GM13977 (cell line): ENCODE measurements at places on chromosomes 3 and 15.

DNA sequence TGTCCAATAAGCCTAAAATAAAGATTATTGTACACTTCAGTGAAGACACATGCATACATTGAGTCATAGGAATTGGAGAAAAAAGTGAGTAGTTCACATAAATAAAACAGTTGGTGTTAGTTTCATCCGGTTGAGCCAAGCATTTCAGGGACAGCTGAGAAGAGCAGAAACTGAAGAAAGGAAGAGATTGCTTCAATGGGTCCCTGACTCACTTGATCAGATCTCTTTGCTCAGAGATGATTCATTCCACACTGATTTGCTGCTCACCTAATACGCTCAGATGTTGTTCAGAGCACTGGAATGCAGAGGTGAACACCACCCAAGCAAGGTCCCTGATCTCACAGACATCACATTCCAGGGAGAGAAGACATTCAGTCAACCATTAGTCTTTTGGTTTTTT lies 93.7 kb downstream of the RAD18 start:
- DNase-seq = no peak

- DNase-seq = peak; percentile 59
Observed at GRCh38 chr3:44114142-44114541, 127.5 kb upstream of the TOPAZ1 start.

GRCh38 chr3:178048768-178049167 lies 487.5 kb upstream of the KCNMB2 start:
- DNase-seq = no peak

GRCh38 chr3:111794711-111795110 lies 64.4 kb upstream of the PHLDB2 start:
- no peak for DNase-seq

DNA sequence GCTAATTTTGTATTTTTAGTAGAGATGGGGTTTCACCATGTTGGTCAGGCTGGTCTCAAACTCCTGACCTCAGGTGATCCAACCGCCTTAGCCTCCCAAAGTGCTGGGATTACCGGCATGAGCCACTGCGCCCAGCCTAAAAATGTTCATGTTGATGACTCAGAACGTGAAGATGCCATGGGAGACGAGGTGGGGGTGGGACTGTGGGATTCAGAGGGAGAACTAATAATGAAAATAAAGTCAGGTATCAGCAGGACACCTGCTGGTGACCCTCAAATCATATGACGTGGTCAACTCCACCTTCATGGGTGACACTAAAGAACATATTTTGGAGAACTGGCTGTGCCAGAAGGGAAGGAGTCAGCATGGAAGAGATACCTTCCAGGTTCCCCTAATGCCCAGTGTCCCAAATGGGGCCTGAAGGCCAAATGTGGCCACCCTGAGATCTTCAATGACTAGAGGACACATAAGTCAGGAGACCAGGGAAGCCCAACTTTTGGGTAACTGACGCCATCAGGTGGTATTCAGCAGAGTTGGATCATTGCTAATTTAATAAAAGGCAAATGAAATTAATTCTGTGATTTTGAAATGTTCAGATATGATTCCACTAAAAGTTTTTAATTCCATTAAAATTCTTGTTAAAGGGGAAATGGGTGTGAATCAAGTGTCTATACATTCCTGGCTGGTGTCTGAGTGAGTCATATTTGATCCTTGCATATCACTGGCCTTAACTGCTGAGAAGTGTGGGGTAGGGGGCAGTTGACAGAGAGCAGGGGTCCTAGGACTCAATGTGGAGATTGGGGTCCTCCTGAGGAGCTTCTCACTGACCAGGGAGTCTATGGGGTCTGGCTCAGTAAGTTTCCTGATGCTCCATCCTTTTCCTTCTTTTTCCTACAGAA lies 88.6 kb upstream of the GSK3B start:
- DNase-seq = peak; percentile 12

DNA sequence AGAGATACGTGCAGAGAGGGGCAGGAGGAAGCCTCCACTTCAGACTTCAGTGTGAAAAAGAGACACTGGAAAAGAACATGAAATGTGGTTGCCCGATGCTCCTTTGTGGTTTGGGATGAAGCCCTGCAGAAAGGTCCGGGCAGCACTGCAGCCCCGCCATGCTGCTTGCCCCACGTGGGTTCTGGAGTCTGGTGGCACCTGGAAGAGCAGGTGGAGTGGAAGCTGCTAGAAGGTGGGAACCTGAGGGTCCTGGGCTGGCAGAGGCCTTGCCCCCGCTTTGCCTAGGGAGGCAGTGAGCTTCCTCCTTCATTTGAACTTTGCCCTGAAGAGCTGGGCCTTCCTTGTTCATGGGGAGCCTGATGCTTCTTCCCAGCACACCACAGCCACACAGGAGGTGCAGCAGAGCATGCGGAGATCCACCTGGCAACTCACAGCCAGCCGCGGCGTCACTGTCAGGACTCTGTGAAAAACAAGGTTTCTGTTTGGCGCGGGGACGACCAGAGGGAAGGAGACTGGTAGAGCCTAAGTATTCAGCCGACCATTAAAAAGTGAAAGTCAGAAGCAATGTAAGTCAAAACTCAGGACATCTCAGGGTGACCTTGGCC lies 59.0 kb downstream of the APBA2 start:
- no peak for DNase-seq

- DNase-seq = no peak
Observed at GRCh38 chr3:43032646-43033628, 53.8 kb downstream of the GASK1A start.

DNA sequence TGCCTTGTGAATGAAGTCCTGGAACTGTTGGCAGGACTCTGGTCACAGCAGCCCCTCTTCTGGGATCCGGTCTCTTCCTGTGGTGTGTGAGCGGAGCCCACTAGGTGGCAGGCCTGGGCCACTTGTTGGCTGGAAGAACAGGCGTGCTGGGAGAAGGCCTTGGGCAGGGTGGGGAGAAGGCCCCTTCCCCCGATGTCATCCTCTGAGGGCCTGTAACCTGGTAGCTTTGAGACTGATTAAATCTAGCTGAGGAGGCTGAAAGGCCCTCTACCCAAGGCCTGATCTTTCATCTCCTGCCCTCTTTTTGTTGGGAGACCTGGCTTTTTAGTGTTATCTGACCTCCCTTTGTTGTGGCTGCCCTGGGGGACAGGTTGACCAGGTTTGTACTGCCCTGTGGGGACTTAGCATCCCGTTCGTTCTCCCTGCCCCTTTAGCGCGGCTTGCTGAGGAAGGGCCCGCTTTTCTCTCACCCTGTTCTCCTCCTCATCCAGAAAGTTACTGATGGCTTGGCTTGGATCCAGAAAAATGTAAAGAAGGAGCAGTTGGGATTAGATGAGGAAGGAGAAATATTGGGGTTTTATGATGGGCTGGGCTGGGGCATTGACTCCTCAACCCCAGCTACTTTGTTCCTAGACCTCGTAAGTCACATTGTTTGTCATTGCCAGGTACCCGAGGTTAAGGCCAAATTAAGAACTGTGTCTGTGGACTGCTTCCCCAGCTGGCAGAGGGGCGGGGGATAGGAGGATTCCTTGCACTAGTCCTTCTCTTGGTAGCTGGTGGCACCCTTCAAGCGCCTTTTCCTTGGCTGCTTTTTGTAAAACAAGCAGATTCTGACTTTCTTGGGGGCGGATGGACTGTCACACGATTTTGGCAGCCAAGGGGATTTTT lies 48.5 kb downstream of the CHCHD6 start:
- DNase-seq = peak; percentile 73

- DNase-seq = no peak
Observed at GRCh38 chr3:26648461-26648860, 25.9 kb downstream of the LRRC3B start.

- no peak for DNase-seq
Observed at GRCh38 chr15:68653031-68653635, 74.3 kb downstream of the CORO2B start.

DNA sequence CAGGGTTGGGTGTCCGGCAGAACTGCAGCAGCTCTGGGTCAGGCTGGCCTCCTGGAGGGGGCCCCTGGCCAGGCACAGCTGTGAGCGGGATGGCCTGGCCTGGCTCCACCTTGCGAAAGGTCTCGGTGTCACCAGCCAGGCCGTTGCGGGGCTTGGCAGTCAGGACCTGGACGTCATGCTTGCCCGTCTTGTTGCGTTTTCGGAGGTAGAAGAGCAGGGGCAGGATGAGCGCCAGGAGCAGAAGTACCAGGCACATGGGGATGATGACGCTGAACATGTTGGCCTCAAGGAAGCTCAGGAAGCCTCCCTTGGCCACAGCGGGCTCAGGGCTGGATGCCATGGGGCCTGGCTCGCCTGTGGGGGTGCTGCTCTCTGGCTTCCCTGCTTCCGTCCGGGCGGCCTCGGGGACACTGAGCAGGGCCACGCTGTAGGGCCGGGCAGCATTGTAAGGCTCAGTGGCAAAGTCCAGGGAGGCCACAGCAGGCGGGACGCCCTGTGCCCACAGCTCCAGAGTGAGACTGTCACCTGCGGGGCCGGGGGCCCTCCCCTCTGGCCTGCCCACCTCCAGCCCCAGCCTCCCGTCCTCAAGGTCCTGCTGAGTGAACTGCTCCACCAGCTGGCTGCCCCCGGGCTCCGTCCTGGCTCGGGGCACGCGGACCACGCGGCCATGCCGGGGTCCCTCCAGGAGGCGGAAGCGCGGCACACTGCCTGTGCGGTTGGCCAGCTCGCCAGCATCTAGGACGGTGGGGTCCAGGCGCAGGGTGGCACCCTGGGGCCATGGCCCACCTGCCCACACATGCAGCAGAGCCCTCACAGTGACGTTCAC lies 28.1 kb downstream of the SNX33 start:
- no peak for DNase-seq

- no peak for DNase-seq
Observed at GRCh38 chr15:37053166-37053565, 47.2 kb downstream of the MEIS2 start.

DNA sequence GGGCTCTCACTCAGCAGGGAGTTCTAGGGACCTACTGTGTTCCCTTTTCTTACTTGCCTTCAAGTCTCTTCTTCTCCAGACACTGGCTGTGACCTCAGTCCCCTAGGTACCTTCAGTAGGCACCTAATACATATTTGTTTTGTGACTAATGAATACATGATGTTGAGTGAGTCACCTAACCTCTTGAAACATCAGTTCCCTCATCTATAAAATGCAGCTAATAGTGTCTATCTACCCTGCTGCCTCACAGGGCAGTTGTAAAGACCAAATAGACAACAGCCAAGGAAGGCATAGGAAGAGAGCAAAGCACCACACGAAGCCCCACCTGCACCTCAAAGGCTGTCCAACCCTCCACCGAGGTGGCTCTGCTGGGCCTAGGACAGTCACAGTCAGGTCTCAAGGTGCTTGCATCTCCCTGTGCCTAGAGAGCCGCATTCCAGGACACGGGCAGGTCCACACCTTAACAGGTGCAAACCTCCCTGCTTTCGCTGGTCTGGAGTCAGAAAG lies 29.1 kb downstream of the DAPK2 start:
- no peak for DNase-seq

- DNase-seq = no peak
Observed at GRCh38 chr3:171129827-171130226, 103.3 kb upstream of the SLC2A2 start.

DNA sequence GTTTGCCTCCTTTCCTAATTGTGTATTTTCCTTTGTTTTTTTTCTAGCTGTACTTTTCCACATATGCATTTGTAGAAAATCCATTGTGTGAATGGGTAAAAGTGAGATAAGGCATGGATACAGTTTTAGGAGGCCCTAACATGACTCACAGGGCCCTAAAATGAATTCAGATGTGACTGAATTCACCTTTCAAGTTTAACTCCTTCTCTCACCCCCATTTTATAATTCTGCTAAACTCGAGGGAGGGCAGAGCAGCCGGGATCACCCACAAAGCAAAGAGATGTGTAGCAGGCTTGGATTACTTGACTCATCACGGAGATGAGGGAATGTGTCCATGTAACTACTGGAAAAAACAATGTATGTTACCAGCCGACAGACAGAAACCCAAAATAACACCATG lies 59.9 kb downstream of the FOXP1 start:
- no peak for DNase-seq

DNA sequence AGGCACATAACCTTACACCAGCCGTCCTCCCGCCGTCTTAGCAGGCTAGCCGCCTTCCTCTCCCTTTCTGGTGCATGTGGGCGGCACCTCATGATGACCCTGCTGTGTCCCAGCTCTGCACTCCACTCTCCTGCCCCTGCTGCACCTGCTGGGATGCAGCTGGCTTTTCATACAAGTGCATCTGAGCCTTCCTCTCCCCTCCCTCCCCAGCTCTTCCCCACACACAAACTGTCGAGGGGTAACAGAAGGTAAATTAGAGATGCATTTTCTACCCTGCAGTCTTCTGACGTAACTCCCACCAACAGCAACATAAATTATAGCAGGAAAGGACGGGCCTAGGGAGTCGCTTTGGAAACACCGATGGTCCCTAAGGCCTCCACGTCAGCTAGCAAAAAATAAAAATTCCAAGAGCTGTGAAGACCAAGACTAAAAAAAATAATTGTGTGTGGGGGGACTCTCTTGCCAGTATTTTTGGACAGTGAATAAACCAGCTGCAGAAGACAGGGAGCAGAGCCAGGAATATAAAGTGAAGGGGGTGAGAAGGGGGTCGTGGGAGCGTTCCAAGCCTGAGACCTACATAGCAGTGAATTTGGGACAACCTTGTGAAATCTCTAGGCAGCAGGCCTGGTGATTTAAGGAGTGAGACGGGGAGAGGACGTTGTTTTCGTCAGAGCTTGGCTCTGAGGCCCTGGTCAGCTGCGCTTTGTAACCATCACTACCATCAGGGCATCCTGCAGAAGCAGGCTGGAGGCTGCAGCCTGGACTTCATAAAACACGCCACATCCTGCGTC lies 216.2 kb downstream of the ADAMTS17 start:
- no peak for DNase-seq

DNA sequence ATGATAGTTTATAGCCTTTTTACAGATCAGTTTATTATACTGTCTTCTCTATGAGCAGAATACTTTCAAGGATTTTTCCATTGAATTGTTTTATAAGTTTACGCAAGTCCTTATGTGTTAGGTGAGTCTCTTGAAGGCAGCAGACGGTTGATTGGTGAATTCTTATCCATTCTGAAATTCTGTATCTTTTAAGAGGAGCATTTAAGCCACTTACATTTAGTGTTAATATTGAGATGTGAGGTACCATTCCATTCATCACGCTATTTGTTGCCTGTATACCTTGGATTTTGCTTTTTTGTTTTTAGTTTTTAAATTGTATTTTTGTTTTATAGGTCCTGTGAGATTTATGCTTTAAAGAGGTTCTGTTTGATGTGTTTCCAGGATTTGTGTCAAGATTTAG lies 32.5 kb upstream of the VEPH1 start:
- no peak for DNase-seq

GRCh38 chr3:29644261-29644660 lies 363.4 kb downstream of the RBMS3 start:
- DNase-seq = no peak

GRCh38 chr3:167972502-167972901 lies 123.2 kb downstream of the GOLIM4 start:
- DNase-seq = no peak

GRCh38 chr3:145533696-145534095 lies 627.3 kb downstream of the PLOD2 start:
- no peak for DNase-seq

DNA sequence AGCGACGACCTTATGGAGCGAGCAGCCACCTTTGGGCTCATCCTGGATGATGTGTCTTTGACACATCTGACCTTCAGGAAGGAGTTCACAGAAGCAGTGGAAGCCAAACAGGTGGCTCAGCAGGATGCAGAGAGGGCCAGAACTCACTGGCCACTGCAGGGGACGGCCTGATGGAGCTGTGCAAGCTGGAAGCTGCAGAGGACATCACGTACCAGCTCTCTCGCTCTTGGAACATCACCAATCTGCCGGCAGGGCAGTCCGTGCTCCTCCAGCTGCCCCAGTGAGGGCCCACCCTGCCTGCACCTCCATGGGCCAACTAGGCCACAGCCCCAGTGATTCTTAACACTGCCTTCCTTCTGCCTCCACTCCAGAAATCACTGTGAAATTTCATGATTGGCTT lies 10.4 kb downstream of the NR1I2 start:
- DNase-seq = no peak

GRCh38 chr3:119950666-119951325 lies 143.5 kb downstream of the GSK3B start:
- DNase-seq = no peak
